Cardiac muscle cell (in vitro differentiated cells and primary cell): ENCODE measurements at places on chromosomes 2 and 18.

DNA sequence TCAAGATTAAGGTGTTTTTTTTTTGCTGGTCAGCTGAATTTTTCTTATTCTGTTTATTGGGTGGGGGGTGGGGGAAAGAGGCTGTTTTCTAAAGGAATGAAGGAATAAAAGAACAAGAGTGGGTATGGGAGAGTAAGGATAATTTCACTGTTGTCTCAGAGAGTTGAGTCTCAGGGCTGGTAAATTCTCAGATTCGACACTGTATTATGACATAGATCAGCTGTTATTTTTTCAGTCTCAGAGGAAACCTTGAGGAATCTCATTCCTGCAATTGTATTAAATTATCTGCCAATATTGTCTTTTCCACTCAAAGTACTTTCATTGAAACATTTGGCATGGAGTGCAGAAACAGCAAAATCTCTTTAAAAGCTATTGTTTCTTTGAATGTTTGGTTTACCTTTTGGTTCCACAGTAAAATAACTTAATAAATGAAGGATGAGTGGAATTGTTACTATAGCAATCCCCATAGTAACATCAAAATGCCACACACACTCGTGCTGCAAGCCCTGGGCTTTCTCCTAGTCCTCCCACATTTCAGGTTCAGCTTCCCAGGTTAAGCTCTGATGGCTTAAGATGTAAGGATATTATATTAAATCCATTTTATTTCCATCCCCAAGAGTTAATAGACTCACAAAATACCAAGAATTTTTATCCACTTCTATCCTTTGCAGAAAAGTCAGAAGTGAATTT, 478.7 kb upstream of the TCF4 start:
- DNase-seq, result no peak
- no peaks in the 10 kb centered on the region for H3K36me3 ChIP-seq
- no peaks in the 10 kb centered on the region for H3K27me3 ChIP-seq
- H3K4me3 ChIP-seq, result no peak overlapping the region

GRCh38 chr2:9313443-9313842, 106.8 kb downstream of the ASAP2 start:
- H3K27me3 ChIP-seq, result no peaks in the 10 kb centered on the region
- H3K4me3 ChIP-seq, result no peak overlapping the region
- peak; percentile 38 for DNase-seq
- H3K36me3 ChIP-seq, result no peaks in the 10 kb centered on the region
- H3K27ac ChIP-seq, result no peak overlapping the region
- H3K4me1 ChIP-seq, result peaks cover 8% of the 10 kb centered on the region

DNA sequence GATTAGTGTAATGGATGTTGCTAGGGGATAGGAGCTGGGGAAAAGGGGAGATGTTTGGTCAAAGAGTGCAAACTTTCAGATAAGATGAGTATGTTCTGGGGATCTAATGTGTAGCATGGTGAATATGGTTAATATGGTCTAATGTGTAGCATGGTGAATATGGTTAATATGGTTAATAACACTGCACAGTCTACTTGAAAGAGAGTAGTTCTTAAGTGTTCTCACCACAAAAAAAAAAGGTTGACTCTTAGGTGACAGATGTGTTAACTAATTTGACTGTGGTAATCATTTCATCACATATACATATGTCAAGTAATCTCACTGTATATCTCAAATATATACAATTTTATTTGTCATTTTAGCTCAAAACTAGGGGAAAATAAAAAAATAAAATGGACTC, 121.3 kb upstream of the CD226 start:
- no peak overlapping the region for H3K27ac ChIP-seq
- H3K4me3 ChIP-seq, result no peak overlapping the region
- no peaks in the 10 kb centered on the region for H3K4me1 ChIP-seq
- H3K36me3 ChIP-seq, result no peaks in the 10 kb centered on the region
- no peaks in the 10 kb centered on the region for H3K27me3 ChIP-seq

GRCh38 chr2:49715597-49715996, 561.3 kb upstream of the FSHR start:
- no peak overlapping the region for H3K4me3 ChIP-seq
- no peak overlapping the region for H3K27ac ChIP-seq
- no peaks in the 10 kb centered on the region for H3K36me3 ChIP-seq
- H3K4me1 ChIP-seq, result no peaks in the 10 kb centered on the region
- no peak for DNase-seq

GRCh38 chr2:171081649-171082111, 79.0 kb downstream of the TLK1 start:
- peaks cover 20% of the 10 kb centered on the region for H3K4me1 ChIP-seq
- H3K4me3 ChIP-seq, result no peak overlapping the region
- no peaks in the 10 kb centered on the region for H3K27me3 ChIP-seq
- H3K36me3 ChIP-seq, result no peaks in the 10 kb centered on the region
- peak; percentile 36 for DNase-seq
- H3K27ac ChIP-seq, result peak overlapping the region; percentile 74

GRCh38 chr2:130912471-130912870, 75.8 kb downstream of the ARHGEF4 start:
- no peak for DNase-seq
- no peaks in the 10 kb centered on the region for H3K27me3 ChIP-seq
- H3K36me3 ChIP-seq, result no peaks in the 10 kb centered on the region
- H3K4me3 ChIP-seq, result no peak overlapping the region

DNA sequence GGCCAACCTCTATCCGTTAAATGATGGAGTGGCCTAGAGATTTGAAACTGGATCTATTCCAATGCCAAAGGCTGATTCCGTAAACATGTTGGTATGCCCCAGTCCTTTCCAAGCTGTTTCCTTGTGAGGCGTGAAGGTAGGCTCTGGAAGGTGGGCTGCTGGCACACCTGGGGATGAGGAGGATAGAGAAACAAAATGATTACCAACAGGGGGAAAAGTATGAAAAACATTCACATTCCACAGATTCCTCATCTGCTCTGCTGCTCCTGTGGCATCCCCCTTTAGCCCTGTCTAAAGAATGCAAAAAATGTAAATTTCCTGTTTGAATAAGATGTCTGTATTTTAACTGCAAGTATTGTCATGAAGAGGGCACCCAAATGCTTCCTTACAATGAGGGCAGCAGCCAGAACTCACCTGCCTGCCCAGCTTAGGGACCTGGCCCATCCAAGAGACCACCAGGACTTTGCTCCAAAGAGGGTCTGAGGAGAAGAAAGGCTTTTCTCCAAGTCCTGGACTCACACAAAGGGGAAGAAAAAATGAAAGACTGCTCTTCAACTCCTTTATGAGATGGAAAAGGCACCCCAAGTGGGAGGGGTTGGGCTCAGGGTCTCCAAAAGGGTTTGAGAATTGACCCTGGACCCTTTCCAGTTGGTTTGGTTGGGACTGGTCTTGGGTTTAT, 132.3 kb upstream of the PELI1 start:
- no peaks in the 10 kb centered on the region for H3K36me3 ChIP-seq
- H3K4me3 ChIP-seq, result no peak overlapping the region
- no peaks in the 10 kb centered on the region for H3K4me1 ChIP-seq

DNA sequence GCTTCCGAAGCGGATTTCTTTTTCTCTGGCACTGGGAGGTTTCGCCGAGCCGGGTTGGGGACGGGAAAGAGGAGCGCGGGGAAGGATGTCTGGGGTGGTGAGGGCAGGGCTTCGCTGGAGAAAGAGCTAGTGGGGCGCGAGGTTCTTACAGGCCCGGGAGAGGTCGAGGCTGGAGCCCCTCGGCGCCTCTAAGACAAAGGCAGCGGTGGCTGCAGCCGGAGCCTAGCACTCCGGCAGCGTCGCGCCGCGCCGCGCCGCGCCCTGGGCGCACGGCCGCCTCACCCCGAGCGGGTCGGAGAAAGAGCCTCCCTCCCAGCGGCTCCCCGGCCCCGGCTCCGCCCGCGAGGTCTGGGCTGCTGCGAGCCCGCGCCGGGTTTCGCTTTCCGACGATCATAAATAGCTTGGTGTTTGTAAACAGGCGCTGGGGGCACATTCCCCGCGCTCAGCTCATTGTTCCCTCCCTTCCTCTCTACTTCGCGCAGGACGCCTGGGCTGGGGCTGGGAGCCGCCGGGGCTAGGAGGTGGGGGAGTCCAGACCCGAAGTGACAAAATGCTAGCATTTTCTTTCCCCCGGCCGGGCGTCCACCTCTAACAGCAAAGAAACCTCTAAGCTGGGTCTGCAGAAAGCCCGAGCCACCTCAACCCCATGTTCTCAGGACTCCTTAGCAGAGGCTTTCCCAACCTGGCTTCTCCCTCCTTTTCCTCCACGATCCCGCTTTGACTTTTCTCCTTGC, 813 bp upstream of the MEIS1 start:
- DNase-seq, result peak; percentile 87
- H3K36me3 ChIP-seq, result peaks cover 7% of the 10 kb centered on the region
- H3K27ac ChIP-seq, result peak overlapping the region; percentile 99
- peaks cover 20% of the 10 kb centered on the region for H3K4me1 ChIP-seq

DNA sequence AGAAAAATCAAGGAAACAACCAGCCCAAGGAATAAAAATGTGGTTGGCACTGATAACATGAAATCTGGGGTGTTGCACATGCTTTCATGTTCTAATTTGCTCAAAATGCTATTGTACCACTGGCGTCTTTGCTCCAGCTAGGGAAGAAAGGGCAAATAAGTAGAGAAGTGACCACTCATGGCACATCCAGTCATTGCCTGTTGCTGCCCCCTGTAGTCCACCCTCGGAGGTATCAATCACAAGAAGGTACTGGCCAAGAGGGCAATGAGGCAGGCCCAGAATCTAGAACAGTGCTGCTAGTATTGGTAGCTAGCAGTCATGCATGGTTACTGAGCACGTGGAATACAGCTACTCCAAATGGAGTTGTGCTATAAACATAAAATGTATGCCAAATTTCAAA, 213.4 kb downstream of the CDCA7 start:
- no peak overlapping the region for H3K27ac ChIP-seq
- peaks cover 5% of the 10 kb centered on the region for H3K4me1 ChIP-seq
- H3K27me3 ChIP-seq, result no peaks in the 10 kb centered on the region
- peak; percentile 24 for DNase-seq
- H3K36me3 ChIP-seq, result no peaks in the 10 kb centered on the region

DNA sequence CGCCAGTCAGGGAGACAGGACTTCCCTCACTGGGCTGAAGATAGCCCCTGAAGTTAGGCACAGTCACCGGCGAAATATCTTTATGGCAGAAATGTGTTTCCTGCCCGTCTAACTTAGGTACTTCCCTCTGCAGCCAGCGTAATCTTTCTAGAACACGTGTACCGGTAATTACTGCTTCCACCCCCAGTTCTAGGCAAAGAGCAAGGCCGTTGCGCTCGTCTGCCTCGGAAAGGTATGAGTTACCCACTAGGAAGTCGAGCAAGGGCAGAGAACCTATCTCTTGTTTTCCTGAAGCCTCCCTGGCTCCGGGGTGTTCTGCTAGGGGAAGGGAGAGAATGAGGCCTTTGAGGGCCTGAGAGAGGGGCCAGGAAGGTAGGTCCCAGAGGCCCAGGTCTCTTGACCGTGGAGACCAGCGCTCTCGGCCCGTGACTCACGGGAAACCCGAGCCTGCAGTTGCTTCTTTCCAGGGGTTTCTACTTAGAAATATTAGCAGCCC, 70.0 kb downstream of the TWSG1 start:
- H3K4me3 ChIP-seq, result no peak overlapping the region
- DNase-seq, result no peak
- H3K27ac ChIP-seq, result no peak overlapping the region

- no peaks in the 10 kb centered on the region for H3K36me3 ChIP-seq
- H3K27ac ChIP-seq, result no peak overlapping the region
- H3K4me1 ChIP-seq, result no peaks in the 10 kb centered on the region
- DNase-seq, result no peak
Observed at GRCh38 chr2:133044556-133044955, 374.6 kb upstream of the LYPD1 start.

DNA sequence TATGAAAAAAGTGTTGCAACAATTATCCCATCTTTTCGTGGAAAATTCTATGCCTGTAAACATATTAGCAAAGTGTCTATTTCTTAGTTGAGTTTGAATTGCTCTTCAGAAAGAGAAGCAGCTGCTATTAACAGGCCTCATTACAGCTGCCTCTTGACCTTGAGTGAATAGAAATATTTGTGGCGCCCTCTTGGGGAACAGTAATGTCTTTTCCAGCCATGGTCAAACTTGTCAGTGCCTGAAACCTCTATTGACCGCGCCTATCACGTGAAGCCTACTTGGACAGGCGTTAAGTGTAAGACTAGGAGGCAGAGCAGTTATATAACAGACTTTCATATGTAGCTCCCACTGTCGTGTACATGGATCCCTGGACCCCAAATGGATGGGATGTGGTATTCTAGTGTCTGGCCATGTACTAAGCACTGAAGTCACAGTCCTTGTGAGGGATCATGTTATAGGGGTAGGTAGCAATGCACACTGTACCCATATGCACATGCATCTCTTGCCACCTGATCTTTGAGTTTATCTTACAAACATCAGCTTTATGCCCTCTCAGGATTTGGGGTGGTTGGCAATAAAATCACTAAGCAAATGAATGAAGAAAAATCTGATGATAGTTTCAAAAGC, 245.0 kb downstream of the PTGR3 start:
- H3K4me3 ChIP-seq, result no peak overlapping the region
- no peaks in the 10 kb centered on the region for H3K36me3 ChIP-seq
- H3K27me3 ChIP-seq, result no peaks in the 10 kb centered on the region
- DNase-seq, result peak; percentile 64
- no peak overlapping the region for H3K27ac ChIP-seq

DNA sequence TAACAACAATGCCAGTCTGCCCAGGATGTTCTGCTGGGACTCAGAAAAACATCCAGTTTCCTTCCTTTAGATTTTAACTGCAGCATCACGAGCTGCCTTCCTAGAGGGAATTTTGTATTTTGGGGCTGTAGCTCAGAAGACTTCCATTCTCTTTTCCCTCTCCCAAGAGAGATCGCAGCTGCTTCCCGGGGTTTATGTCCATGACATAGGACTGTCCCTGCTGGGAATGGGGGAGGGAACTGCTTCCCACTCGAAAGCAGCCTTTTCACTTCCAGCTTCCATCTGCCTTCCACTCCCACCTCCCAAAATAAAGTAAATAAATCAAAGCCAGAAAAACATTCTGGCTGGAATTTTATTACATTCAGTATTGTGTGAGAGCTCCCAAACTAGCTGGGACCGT, 52.4 kb downstream of the LIMS1 start:
- peak overlapping the region; percentile 26 for H3K27ac ChIP-seq
- DNase-seq, result no peak
- no peaks in the 10 kb centered on the region for H3K36me3 ChIP-seq
- H3K4me3 ChIP-seq, result no peak overlapping the region

DNA sequence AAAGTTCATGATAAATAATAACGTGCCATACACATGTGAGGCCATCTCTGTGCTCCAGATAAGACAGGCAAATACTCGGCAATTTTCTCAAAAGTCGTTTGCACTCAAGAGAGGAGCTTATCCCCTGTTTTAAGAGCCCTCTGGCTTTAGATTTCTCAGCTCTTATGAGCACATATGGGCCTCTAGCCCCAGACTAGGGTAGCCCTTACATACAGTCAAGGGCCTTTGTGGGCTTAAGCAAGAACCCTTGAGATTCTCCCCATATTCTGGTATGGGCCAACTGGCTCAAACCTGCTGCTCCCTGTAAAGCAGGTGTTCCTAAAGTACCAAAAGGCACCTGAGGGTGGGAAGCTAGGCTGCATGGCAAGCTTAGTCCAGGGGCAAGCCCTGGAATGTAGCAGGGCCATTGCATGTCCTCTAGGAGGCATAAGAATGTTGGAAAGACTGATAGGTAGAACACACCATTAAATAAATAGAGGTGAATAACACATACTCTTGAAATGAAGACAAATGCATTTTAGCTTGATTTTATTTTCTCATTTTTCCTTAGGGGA, 66.1 kb downstream of the FASTKD2 start:
- H3K27ac ChIP-seq, result no peak overlapping the region
- no peak overlapping the region for H3K4me3 ChIP-seq
- no peaks in the 10 kb centered on the region for H3K27me3 ChIP-seq
